GM23338 (cell line): ENCODE measurements at places on chromosomes 7 and 10. TPM values are rescaled to one million over a fixed set of nuclear protein-coding genes. Genes with fewer than 3 reads are reported as not detected.

SLC16A12 gene
- polyA plus RNA-seq = 0.84 and 0.89 TPM in 2 replicates

CCL26 gene
- 17.5 and 18.4 TPM in 2 replicates for polyA plus RNA-seq

LIPF gene
- not detected in 2 replicates for polyA plus RNA-seq

- no peaks in the 10 kb centered on the region for H3K27me3 ChIP-seq
- H3K36me3 ChIP-seq = no peaks in the 10 kb centered on the region
- peaks cover 17% of the 10 kb centered on the region for H3K4me1 ChIP-seq
- H3K27ac ChIP-seq = no peak overlapping the region
- no peak for DNase-seq
- H3K4me3 ChIP-seq = no peak overlapping the region
Observed at GRCh38 chr7:55128693-55129394, 110.0 kb downstream of the EGFR start.

GRCh38 chr7:101113836-101114235 is 13.1 kb upstream of the SERPINE1 start:
- no peak overlapping the region for H3K4me3 ChIP-seq
- H3K27me3 ChIP-seq = no peaks in the 10 kb centered on the region
- no peaks in the 10 kb centered on the region for H3K36me3 ChIP-seq
- no peaks in the 10 kb centered on the region for H3K4me1 ChIP-seq

- no peaks in the 10 kb centered on the region for H3K36me3 ChIP-seq
- H3K27me3 ChIP-seq = peaks cover 10% of the 10 kb centered on the region
- no peak for DNase-seq
- no peak overlapping the region for H3K4me3 ChIP-seq
- no peaks in the 10 kb centered on the region for H3K4me1 ChIP-seq
- no peak overlapping the region for H3K27ac ChIP-seq
Observed at GRCh38 chr7:282621-283020, 7.3 kb upstream of the FOXL3 start.

- H3K4me1 ChIP-seq = peaks cover 29% of the 10 kb centered on the region
- no peak for DNase-seq
- H3K4me3 ChIP-seq = no peak overlapping the region
- peaks cover 25% of the 10 kb centered on the region for H3K36me3 ChIP-seq
Observed at GRCh38 chr10:75229971-75230370, 5.8 kb downstream of the COMTD1 start.

DNA sequence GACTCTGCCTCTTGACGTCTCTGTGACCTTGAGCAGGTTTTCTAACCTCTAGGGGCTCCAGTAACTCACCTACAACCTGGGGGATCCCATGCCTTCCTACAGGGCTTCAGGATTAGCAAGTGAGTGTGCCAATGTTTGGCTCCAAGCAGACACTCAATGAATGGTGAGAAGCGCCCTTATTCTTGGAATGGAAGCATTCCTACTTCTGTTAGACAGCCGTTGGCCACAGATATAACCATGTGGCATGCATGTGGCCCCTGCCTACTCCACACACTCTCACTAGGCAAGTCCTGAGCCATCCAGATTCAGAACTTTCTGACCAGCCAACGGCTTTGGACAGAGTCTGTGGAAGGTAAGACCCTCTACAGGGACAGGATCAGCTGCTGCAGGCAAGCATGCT is 108.9 kb upstream of the LYZL2 start:
- no peak overlapping the region for H3K27ac ChIP-seq
- no peaks in the 10 kb centered on the region; the same call in 1 of the 2 replicates for H3K4me1 ChIP-seq
- DNase-seq = no peak
- H3K27me3 ChIP-seq = no peaks in the 10 kb centered on the region

DNA sequence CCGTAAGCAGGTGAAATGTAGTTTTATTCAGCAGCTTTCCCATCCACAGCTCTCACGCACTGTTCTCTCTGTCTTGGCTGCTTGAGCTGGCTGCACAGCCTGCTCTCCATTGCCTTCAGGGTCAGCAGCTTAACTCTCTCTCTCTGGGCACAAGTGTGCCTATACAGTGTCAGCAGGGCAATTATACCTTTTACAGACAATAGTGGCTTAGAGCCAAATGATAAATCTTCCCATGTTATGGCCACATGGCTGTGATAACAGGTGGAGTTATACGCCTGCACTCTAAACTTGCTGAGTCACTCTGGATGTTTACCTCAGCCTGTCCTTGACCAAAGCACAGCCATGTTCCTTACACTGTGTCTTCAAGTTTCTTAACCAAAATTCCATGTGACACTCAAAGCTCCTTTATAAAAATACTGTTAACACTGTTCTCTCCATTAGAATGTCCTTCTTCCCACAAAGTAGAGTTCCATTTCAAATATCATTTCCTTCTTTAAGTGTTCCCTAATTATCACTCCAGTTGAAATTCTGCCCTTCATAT is 6.1 kb downstream of the RNF133 start:
- H3K27me3 ChIP-seq = no peaks in the 10 kb centered on the region
- DNase-seq = no peak
- H3K36me3 ChIP-seq = no peaks in the 10 kb centered on the region
- peaks cover 17% of the 10 kb centered on the region; the same call in 1 of the 2 replicates for H3K4me1 ChIP-seq
- H3K4me3 ChIP-seq = no peak overlapping the region
